ENCODE measurements at places on chromosomes 6 and 20. TPM values are rescaled to one million over a fixed set of nuclear protein-coding genes. Genes with fewer than 3 reads are reported as not detected.

The XKR7 gene
- total RNA-seq, result not detected

GRCh38 chr6:27768556-27768955, 143.6 kb downstream of the OR2B2 start:
- DNase-seq, result no peak

DNA sequence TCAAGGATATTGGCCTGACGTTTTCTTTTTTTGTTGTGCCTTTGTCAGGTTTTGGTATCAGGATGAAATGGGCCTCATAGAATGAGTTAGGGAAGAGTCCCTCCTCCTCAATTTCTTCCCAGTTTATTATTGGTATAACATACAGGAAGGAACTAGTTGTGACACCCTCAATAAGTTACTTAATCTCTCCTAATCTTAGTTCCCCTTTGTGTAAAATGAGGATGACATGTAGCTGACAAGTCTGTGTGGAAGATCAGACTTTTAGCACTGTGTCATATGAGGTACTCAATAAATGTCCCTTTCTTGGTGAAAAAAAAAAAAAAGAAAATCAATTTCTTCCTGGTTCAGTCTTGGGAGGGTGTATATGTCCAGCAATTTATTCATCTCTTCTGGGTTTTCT, 155.8 kb downstream of the PDE7B start:
- no peak for DNase-seq

DNA sequence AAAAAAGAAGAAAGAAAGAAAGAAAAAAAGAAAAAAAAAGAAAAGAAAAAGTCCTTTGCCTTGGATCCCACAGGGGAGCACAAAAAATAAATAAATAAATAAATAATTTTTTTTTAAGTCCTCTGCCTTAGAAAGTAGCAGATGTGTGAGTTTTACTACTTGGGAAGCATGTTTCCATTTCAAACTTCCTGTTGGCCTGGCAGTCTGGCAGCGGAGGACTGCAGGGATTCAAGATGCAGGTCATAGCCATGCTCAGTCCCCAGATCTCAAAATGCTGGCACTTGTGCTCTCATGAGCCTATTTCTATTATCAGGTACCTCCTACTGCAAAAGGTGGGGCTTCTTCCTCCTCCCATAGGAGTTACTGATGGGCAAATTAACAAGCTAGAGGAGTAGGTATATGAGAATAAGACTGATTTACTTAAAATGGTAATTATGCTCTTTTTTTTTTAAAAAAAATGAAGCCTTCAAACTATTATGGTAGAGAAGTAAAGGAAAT, 54.2 kb upstream of the MAP7 start:
- DNase-seq, result no peak
